Caudate nucleus (tissue), 63 donors: ENCODE measurements at places on chromosomes 4 and X.

- no peak for DNase-seq
Observed at GRCh38 chrX:153723351-153724251, 586 bp downstream of the BCAP31 start.

DNA sequence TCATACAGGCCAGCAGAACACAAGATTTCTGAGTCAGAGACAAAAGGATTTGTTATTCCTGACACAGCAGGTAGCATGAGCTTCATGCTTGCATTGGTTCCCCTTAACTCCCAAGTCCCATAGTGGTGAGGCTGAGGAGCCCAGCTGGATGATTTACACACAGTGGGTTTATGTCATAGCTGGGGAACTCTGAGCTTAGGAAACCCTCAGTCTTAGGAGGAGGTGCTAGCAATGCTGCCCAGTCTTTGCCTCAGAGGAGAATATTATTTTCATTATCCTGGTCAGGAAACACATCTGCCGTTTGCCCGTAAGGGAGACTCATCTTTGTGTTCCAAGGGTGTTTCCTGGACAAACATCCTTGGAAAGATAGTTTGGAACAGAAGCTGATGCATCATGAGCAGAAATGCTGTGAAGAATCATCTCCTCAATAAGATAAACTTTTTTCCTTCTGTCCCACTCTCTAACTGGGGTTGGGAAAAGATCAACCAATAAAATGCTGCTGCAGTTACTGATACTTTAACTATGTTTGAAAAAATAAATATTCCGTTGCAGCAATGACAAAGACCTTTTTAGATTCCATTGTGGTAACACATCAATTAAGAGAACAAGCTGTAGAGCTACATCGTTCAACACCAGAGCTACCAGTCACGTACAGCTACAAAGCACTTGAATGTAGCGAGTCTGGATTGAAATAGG, 146.8 kb downstream of the DCLK2 start:
- DNase-seq, result no peak

DNA sequence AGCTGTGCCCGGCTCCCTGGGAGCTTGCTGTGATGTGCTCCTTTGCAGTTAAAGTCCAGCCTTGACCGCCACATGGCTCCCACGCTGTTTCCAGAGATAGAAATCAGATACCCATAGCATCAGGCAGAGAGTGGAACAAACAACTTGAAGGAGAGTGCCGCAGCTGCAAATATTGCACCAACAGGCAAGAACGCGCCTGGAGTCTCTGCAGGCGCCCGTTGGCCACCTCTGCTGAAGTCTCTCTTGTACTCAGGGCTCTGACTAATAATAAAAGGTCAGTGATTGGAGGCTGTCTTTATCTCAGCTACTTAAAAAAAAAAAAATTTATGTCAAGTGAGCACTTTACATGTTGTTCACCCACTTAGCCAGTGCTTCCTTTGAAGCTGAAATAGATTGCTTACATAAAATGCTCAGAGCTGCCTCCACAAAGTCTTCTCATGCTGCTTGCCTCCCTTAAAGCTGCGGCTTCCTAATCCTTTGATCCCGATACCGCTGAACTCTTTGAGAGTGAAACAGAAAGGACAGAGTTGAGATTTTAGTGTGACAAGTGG, 30.9 kb upstream of the TENM3 start:
- no peak for DNase-seq

DNA sequence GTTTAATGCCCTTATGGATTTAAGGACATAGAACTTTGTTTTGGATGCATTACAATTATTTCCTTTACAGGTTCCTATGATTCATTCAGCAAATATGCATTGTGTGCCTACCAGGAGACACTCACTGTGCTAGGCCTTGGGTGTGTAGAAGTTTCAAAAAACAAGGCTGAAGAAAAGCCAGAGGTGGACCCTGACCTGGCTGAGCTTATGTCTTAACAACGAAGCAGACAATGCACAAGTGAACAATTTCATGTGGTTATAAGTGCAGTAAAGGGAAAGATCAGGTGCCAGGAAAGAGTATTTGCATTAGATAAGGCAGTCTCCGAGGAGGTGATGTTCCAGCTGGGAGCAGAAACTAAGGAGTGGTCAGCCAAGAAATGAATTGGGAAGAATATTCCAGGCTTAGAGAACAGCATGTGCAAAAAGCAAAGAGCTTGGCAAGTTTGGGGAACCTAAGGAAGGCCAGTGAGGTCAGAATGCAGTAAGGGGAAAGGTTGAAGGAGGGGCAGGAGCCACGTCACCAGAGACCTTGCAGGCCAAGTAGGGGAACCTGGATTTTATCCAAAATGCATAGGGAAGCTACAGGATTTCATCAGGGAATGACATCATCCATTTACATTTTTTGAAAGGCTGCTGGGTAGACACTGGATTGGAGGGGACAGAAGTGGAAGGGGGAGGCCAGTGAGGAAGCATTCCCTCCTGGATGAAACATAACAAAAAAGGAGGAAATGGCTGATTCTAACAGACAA, 193.6 kb downstream of the SOWAHB start:
- DNase-seq, result no peak

DNA sequence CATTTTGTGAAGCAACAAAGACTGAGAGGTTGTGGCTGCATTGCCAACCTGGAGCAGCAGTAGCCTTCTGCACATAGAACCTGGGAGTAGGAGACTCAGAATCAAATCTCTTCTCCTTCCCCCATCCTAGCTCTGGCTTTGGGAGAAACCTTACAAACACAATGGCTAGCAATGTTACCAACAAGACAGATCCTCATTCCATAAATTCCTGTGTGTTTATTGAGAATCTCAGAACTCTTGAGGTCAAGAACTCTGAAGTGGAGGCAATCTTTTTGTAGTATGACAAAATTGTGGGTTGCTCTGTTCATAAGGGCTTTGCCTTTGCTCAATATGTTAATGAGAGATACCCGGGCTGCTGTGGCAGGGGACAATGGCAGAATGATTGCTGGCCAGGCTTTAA, 406.7 kb upstream of the SPANXN1 start:
- DNase-seq, result no peak
